Foreskin fibroblast (primary cell): ENCODE measurements at places on chromosomes 12 and 14.

DNA sequence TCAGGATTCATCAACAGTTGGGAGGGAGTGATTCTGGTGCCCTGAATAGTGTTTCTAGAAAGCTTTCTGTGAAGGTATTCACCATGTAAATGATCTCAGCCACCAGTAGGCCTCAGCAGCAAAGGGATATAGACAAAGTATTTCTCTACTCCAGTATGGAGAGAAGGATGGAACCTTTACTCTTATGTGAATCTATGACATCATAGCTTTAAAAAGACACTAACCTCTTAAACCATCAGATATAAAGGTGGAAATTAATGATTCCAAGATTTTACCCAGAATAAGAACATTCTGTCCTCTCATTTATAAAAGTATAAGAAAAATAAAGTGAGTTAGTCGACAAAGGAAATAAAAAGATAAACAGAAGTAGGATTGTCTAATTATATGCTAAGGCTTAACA, 4.6 kb downstream of the GPR65 start:
- no peak for DNase-seq

DNA sequence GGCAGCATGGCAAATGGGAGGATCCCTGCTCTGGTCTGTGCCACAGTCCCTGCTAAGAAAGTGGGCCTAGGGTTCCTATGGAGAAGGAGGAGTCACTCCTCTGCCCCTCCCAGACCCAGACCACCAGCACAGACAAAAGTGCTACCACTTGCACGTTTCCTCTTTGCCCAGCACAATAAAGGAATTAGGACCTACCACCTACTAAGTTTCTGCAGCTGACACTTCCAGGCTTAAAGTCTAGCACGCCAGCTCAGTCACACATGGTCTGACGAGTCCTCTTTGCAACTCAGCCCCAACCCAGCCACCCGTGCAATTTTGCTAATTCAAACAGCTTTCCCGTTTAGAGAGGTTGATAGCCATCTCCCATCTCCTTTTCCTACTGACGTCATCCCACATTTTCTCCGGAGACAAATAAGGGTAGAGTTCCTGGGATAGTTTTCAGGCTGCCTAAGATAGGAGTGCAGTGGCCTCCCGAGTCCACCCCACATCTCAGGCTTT, 66.2 kb upstream of the PTGR2 start:
- DNase-seq, result peak; percentile 88

DNA sequence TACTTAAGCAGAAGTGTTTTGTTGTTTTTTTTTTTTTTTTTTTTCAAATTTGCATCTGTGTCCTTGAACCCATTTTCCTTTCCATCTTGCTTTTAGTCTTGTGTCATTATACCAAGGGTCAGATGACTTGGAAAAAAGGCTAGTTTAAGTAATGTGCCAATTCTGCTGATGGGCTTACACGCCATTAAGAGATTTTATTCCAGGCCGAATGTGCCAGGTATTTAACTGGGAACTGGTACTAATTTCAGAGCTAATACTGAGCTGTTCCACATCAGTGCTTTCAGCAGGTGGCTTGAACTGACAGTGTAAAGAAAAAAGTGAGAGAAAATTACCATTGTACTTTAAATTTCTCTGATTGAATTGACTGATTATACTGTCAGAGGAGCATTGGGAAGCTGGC, 224.9 kb downstream of the NPAS3 start:
- no peak for DNase-seq

DNA sequence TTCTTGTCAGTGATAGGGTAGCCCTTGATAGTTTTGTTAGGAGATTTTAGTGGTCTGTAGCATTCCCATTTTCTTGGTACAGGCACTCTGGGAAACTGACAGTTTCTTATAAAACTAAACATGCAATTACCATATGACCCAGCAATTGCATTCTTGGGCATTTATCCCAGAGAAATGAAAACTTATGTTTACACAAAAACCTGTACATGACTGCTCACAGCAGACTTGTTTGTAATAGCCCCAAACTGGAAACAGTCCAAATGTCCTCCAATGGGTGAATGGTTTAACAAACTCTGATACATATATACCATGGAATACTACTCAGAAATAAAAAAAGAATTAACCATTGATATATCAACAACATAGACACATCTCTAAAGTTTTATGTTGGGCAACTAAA, 75.5 kb downstream of the BORCS5 start:
- peak; percentile 86 for DNase-seq

DNA sequence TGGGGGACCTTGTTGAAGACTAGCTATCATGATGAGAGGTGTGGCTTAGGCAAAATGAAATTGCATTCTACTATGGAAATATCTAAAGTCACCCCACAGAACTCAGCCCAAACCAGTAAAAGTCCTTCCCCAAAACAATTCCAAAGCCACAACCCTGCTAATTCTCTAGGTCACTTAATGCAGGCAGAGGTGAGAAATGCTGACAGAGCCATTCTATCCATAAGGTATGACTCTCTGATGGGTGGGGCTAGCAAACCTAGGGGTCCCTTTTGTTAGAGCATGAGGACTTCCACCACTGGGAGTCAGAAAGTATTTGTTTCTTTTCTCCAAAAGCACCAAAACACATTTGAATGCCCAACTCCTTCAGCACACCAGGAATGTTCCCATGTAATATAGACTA, 12.7 kb upstream of the BMP4 start:
- DNase-seq, result no peak

DNA sequence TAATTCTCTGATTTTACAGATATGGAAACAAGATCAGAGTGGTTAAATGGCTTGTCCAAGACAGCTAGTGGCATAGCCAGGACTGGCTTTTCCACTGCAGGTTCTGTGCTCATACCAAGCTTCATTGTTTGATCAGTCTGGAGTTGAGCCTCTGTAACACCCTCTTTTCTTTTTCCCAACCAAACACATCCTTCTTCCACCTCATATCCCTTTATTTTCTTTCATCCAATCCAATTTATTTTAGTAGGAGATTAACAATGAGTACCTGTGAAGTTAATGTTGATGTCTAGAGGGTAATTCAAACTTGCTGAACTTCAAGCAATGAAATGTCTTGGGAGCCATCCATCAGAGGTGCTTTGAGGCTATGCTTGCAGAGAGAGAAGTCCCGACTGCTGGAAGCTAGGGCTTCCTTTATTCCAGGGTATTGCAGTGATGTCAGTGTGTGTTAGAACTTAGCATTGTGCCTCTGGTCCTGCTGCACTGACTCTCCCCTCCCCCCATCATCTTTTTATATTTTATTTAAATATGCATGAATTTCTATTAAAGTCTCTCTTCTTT, 452.1 kb upstream of the PDE3A start:
- no peak for DNase-seq

DNA sequence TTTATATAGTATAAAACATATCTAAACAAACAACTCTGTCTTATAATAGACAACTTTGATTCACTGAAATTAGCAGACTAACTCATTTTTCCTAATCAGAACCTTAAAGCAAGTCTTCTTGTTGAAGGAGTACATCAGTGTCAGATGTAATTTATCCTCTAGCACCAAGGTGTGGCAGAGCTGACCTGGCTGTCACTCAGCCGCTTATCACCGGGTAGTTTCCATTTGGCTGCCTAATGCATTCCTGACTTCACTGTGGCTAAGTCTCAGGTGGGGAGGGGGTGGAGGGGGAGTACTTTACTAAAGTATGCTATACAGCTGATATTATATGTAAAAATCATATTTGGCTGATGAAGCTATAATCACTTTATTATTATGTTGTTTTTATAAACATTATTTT, 339.9 kb upstream of the RGS6 start:
- no peak for DNase-seq

- peak; percentile 1 for DNase-seq
These were observed 118.4 kb downstream of the SUDS3 start for GRCh38 chr12:118494776-118495175.

DNA sequence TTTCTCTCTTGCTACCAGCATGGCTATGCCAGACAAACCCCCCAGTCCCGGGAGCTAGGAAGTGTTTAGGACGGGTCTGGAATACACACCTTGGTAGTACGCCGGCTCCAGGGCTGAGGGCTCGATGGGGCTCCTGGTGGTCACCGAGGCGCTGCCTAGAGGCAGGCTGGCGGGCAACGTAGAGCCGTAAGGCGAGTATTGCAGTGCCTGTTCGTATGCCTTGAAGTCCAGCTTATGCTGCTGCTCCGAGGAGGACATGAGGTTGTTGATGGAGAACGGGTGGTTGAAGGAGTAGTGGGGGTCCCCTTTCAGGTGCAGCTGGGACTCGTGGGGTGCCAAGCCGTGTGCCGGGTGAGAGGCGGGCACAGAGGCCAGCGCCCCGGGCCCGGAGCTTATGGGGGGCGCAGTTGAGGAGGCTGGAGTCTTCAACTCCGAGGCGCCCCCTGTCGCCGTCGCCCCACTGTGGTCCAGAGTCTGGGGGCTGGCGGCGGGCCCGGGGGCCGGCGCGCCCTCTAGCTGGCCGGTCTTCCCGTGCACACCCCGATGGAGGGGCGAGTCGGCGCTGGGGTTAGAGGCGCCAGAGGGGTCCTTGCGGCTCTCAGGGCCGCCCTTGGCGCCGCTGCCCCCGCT, 3.6 kb downstream of the FOXA1 start:
- DNase-seq, result no peak

GRCh38 chr14:91108941-91109611, 4.8 kb upstream of the DGLUCY start:
- no peak for DNase-seq

GRCh38 chr14:104638190-104638589, 33.6 kb upstream of the TMEM179 start:
- DNase-seq, result no peak

GRCh38 chr14:89844508-89844907, 110.0 kb downstream of the EFCAB11 start:
- DNase-seq, result no peak

GRCh38 chr12:91361864-91362263, 179.2 kb upstream of the DCN start:
- DNase-seq, result no peak

GRCh38 chr12:71947645-71948105, 9.0 kb downstream of the TPH2 start:
- peak; percentile 69 for DNase-seq
